Right lobe of liver (tissue), 6 donors: ENCODE measurements at places on chromosomes 12 and 14.

GRCh38 chr12:69101505-69101904, 137.9 kb upstream of the CPSF6 start:
- DNase-seq = peak; percentile 58

GRCh38 chr12:131671276-131671675, 39.6 kb upstream of the SFSWAP start:
- no peak for DNase-seq

DNA sequence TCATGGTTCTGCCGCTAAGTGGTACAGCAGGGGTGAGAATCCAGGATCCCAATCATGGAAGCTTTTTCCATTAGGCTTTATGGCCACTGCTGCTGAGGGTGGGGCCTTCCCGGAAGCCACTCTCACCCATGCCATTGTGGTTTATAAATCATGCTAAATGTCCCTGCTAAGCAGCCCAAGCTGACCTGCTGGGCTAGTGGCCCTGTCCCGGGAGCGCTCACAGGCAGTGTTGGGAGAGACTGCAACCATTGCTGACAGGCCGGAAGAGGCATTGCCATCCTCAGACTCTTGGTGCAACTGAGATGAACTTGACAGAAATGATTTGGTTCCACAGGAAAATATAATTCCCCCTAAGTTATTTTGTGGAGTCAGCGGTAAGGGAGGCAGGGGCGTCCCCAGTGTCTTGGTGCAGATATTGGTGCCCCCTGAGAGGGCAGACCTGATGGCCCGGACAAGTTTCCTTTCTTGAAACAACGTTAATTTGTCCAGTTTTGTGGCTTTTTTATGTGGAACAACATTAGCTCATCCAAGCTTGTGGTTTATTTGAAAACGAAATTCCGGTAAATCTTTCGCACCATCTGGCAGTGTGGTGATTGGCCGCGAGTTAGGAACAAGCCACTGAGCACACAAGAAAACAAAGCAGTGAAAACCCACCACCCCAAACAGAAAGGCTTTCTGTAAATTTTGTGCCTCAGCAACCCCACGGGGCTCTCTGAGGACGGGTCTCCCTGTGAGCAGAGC, 82.3 kb downstream of the SSPN start:
- DNase-seq = no peak

DNA sequence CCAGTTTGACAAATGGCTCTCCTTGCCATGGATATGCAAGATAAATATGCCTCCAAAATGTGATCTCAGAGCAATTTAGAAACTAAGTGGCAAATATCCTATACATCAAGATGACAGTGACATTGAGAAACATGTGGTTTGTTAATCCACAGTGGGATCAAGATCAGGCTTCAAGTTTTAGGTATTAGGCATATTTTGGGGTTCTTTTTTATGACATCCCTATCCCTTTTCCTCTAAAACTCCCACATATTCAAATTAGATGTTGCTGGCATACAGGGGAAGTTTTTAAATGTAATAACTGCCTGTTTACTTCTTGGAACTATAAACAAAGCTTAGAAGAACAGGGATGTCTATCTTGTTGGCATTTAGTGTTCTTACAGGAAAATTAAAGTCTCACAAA, 179.4 kb downstream of the CRADD start:
- DNase-seq = no peak

- DNase-seq = no peak
Measured at GRCh38 chr14:80850197-80850814, 91.2 kb downstream of the CEP128 start.

DNA sequence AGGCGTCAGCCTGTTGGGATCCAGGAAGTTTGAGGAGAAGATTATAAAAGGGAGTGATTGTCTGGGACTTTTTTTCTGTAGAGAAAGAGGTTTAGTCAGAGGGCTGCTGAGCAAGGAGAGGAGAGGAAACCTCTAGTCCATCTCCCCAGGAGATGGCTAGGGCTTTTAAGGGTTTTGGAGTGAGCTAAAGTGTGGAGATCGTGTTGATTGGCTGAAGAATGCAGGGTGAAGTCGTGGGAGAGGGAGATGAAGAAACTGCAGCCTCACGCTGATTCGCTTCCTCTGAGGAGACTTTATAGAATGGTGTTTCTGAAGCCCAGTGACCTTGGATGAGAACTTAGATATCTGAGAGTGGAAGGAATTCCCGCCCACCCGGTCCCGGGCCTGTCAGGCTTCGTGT, 193.7 kb upstream of the PWP1 start:
- no peak for DNase-seq
